ENCODE measurements at places on chromosomes 11 and 22.

DNA sequence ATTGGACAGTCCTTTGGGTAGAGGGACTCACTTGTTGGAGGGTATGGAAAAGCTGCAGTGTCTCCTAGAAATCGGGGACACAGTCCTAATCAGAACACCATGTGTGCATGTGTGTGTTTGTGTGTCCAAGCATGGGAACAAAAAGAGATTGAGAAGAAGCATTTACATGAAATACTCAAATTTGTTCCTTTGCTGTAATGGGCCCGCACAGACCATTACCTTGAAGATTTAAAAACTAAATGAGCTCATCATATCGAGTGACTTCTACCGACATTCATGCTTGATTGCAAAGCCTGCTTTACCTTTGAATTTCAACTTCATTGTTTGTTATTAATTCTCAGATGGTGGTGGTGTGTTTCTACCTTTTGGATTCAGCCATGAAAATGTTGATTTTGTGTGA, 106.9 kb downstream of the ZBTB16 start:
- DNase-seq: no peak

- DNase-seq: no peak
Observed at GRCh38 chr11:102251423-102251822, 65.9 kb upstream of the BIRC3 start.

GRCh38 chr22:21571679-21572078, 4.2 kb downstream of the UBE2L3 start:
- no peak for DNase-seq

DNA sequence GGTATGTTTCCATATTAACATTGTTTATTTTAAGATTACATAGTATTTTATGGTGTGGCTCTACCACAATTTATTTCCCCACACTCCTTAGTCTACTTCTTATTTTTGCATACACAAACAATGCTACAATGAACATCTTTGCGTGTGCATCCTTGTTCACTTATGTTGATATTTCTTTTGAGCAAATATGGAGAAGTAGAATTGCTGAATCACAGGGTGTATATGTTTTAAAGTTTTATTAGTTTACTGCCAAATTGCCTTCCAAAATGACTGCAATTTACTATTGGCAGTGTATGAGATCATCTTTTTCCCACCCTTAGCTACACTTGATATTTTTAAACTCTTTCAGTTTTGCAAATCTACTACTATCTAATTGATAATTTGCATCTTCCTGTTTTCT, 38.7 kb upstream of the FAR1 start:
- DNase-seq: no peak

DNA sequence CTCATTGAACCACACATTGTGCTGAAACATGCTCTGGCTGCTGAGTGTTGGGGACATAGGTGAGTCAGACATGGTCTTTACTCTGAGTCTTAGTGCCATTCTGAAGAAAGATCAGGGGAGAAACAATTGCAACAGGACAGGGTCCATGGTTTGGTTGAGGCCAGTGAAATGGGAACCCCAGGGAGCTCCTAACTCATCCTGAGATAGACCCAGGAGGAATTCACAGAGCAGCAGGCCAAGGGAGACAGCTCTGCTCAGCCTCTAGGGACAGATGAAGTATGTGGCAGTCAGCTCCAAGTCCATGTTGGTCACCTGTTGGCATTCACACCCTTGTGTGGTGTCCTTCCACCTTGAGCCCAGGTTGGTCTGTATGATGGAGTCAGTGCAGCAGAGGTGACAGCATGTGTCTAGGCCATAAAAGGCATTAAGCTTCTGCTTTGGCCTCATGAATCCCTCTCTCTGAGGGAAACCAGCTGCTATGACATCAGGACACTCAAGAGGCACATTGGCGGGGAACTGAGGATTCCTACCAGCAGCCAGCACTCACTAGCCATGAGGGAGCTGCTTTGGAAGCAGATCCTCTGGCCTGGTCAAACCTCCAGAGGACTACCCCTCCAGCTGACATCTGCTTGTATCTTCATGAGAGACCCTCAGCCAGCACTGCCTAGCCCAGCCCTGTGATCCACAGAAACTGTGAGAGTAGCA, 50.3 kb upstream of the MYEOV start:
- DNase-seq: no peak

DNA sequence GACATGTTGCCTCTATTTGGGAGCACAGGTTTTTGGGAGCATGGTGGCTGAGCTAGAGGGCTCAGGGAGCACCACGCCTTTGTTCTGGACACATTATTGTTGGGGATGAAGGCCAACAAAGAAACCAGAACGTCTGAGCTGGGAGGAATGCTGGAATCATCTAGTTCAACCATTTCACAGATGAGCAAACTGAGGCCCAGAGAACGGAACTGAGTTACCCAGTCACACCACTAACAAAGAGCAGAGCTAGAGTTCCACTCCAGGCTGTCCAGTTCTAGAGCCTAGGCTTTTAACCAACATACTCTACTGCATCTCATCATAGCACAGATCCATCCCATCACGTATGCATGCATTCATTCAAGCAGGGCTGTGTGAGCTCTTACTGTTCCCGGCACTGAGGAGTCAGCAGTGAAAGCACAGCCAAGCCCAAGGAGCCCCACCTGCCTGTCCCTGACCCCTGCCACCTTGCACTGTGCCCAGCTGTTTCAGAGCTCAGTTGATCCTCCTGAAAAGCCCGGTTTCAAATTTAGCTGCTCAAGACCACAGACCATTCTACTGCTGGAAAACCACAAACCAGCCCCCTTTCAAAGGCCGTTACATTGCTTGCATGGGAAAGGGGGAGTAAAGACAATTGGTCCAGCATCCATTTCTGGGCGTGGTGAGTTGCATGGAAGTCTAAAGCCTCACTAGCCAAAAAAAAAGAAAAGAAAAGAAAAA, 16.9 kb upstream of the TCF20 start:
- DNase-seq: no peak

DNA sequence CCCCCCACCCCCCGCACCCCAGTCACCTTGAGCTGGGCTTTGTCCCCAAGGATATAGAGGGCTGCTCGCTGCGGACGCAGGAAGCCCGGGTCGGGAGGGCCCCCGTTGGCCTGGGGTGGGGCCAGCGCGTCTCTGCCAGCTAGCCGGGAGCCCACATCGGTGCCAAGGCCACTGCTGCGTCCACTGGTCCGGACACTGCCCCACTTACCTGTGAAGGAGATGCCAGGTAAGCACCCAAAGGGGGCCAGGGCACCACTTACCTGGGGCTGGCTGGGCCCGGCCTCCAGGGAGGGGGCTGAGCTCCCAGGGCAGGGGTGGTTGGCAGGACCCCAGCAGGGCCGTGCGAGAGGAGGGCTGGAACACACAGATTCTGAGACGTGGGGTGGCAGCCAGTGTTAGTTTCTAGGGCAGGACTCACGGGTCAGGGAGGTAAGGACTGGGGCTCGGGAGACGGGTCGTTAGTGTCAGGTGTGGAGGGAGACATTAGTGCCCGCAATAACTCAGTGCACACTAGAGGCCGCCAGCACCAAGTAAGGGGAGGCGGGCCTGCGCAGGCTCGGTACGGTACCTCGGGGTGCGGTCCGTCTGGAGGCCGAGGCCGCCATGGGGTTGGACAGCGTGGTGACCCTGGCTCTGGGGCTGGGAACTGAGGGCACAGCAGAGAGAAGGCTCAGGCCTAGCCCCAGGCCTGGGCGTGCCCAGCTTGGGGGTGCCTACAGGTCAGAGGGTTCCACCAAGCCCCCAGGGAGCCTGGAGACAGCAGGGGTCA, 18.2 kb downstream of the SBF1 start:
- DNase-seq: no peak

DNA sequence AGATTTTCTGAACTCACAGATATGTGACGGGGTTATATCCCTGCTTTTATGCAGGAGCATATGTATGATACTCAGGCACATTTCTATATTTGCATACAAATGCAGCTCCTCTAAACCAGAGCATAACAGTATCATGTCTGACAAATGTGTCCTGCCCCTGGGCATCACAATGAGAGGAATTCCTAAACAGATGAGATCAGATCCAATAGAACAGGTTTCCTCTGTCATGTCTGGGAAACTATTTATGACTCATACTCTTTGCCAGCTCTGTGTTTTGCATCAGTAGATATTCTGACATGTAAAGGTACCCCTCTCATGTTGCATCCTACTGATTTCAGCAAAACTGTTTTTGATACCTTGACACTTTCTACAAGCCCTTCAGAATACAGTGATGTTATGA, 29.4 kb downstream of the SYT9 start:
- no peak for DNase-seq
